HTR-8/SVneo (cell line): ENCODE measurements at places on chromosomes 5 and 9.

GRCh38 chr5:35860686-35861085 lies 4.0 kb downstream of the IL7R start:
- no peak for DNase-seq

DNA sequence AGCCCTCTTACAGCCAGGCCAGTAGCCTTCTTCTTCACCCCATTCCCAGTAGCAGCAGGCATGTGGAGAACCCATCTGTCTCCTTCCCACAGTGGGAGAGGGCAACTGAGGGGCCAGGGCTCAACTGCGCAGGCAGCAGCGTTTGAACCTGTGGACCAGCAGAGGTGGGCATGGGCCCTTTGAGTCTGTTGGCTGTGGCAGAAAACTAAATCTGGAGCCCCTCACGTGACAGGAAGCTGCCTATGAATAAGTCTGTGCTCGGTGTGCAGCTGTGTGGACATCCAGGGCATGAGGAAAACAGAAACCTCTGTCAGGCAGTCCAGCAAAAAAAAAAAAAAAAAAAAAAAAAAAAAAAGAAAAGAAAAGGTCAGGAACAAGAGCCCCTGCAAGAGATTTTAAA lies 189.2 kb upstream of the NR3C1 start:
- no peak for DNase-seq

DNA sequence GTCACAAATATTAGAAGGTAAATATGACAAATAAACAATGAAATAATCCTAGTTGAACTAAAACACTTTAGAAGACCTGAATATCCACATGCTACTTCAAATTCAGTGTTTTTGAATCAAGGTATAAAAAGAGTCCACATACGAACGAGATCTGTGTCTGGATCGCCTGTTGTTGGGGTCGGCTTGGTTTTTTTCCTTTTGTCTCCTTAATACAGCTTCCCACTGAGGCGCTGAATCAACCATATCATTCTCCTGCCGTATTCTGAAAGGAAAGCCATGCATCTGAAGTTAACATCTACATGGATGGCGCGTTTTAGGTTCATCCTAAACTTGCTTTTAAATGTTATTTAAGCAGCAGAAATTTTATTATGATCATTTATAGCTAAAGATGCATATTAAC lies 235.2 kb downstream of the EPB41L4A start:
- no peak for DNase-seq

DNA sequence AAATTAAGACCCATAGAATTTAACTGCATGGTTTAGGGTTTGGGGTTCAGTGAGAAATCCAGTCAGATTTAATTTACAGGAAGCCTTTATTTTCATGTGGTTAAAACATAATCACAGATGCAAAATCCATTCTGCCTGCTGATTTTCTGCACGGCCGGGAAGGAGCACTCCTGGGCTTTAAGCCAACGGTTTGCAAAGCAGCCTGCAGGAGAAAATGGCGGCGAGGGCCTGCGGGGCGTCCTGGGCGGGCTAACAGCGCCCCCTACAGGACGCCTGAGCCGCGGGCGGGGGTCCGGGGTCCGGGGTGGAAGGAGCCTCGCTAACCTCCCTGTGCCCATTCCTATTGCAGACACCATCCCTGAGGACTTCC lies 47.6 kb downstream of the THBS4 start:
- DNase-seq: peak; percentile 33

- DNase-seq: no peak
These were observed 124.0 kb upstream of the PJA2 start for GRCh38 chr5:109533751-109534272.

GRCh38 chr5:119072496-119072895 lies 1.6 kb downstream of the DMXL1 start:
- DNase-seq: no peak

- no peak for DNase-seq
These were observed 42.3 kb upstream of the LPCAT1 start for GRCh38 chr5:1565737-1566734.

- no peak for DNase-seq
These were observed 1.7 kb upstream of the TAF7 start for GRCh38 chr5:141322261-141322660.

DNA sequence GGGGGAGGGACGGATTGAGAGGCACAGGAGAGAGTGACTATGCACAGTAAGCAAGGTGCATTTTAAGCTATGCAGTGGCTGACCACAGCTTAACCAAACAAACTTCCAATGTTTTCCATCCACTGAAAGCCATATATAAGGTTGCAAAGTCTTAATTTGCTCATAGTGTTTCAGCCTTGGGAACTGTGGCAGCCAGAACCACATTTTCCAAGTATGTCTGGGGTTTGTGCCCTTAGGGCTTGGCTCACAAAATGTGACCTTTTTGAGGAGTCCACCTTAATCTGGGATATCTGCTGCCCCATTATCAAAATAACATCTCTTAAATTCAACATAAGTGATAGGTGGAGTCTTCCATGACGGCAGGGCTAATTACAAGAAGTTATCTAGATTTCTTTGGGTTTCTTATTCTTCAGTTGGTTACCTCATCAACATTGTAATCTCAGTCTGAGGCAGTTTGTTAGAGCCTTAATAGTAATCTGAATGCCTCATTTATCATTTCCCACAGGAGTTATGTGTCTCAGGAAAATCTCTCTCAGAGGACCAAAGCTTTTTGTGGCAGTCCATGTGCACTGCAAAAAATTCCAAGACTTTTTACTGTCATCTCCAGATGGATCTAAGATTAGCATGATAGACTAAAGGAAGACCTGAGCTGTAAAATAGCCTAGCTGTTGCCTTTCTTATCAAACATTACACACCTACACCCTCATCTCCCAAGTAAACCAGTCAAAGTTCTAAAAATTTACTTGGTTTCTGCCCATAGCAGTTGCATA lies 15.2 kb upstream of the UBQLN1 start:
- no peak for DNase-seq

DNA sequence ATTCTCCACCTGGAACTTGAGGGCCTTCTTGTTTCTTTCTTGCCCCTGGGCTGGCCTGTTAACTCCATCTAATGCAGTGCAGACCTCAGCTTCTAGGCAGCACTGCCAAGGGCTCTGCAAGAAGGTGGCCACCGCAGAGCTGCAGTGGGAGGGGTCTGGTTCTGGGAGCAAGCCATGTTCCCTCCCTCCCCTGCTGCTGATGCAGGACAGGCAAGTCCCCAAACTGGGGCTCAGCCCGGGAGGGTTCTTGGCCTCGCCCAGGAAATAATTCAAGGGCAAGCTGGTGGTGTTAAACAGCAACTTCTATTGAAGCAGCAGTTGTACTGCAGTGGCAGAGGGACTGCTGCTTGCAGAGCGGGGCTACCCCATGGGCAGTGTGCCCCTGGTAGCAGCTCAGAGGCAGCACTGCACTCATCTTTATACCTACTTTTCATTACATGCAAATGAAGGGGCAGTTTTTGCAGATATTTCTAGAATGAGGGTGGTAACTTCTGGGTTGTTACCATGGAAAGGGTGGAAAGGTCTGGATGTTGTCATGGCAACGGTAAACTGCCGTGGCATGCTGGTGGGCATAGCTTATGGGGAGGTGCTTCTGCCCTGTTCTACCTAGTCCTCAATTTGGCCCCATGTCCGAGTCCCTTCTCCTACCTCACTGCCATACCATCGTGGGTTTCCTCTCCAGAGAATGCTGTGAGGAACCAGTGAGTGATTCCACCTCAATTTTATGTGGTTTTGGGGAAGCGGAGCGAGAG lies 82.1 kb downstream of the WDR41 start:
- DNase-seq: no peak

- DNase-seq: no peak
These were observed 32.9 kb downstream of the SEMA4D start for GRCh38 chr9:89465001-89465451.
